NCI-H1105 (cell line): ENCODE measurements at places on chromosomes 12 and 14.
A peak's percentile ranks its signal among the peaks of the same experiment; 100 is the strongest.

DNA sequence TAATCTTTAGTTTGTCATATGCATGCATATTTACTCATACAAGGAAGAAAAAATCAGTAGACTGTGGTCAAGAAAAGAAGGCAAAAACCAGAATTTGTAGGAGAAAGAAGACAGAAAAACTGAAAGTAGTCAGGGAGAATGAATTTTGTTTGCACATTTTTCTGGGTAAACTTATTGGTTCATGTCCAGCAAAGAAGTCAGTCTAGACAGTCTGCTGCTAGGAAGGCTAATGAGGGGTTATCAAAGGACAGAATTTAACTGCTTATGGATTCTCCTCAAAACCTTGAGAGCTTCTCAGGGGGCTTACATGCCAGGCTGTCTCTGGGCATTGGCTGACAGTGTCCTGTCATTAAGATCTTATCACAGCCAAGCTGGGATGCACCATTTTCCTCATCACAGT lies 293.9 kb downstream of the RPAP3 start:
- DNase-seq: no peak

DNA sequence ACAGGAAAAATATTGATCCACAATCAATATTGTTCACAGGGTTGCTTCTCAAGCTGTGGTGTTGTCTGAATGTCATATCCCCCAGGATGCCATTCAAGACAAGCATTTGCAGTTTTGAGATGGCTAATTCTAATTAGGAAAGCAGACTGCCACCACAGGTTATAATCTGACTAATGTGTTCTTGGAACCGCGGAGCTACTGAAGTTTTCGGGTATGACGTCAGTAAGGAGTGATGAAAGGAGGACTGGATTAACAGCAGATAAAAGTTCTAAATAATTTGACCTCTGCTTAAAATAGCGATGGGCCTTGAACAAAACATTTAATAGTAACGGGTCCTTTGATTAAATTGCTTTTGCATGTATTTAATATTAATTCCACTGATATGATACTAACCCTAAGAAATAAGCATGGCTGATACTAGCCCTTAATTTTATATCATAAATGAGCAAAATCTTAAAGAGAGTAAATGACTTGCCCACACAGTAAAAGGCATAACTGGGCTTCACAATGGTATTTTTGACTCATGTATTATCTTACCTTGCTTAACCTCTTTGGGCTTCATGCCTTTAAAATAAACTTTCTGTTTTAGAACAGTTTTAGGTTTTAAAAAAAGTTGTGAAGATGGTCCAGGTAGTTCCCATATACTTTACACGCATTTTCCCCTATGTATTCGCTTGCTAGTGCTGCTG lies 50.3 kb downstream of the TSHR start:
- DNase-seq: no peak

DNA sequence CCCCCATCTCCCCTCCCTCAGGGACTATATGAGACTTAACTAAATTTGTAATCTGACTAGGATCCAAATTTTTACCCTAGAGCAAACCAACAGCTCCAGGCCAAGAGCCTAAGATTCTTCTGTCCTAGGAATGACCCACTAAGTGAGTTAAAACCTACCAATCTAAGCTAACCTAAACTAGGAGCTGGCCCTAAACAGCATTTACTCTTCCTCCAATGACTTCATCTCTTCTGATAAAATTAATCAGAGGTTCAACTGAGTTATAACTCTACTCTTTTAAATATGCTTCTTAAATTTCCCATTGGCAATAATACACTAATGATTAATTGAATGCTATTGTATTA lies 39.9 kb upstream of the TMPO start:
- no peak for DNase-seq

GRCh38 chr14:55754471-55754870 lies 174.5 kb downstream of the KTN1 start:
- DNase-seq: no peak

GRCh38 chr12:64237382-64237781 lies 15.3 kb upstream of the KICS2 start:
- no peak for DNase-seq

DNA sequence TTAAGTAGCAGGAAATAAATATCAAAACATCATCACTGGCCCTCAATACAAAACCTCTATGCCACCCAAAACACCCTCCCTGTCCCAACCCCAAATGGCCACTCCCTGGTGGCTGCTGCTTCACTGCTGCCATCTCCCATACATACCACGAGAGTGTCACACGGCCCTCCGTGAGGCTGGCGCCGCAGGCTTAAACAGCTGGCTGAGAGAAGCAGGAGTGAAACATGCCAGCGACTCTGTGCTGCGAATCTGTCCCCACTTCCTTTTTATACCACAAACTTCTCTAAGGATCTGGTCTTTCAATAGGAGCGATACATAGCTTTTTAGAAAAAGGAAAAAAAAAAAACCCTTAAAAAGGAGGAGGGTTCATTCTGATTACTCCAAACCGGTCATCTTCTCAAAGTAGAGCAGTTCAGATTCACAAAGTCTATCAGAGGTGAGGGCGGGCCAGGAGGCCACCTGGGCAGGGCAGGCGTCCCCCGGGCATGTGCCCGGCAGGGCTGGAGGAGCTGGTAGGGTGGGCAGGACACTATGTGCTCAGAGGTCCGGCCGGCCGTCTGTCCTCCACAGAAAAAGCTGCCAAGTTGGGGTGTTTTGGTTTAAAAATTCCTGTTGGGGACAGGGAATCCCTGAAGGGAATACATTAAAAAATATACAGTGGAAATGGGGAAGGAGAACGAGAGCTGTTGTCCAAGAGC lies 26.5 kb downstream of the MAX start:
- DNase-seq: no peak

GRCh38 chr12:43742106-43742505 lies 16.5 kb downstream of the PUS7L start:
- no peak for DNase-seq

DNA sequence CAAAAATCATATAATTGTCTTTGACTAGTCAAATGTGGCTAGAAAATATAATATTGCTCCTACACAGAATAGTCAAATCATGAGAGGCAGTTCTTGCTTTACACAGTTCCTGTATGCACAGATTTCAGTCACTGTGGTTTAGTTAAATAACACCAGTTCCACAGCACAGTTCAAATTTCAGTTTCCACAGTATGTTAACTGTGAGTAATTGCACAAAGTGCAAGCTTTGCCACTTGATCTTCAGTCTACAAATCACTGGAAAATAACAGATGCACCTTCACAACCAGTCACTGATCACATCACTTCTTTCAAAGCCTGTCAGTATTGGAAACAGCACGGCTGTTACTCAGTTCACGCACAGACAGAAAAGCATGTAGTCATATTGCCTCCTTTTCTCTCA lies 38.7 kb downstream of the KCNH5 start:
- DNase-seq: no peak

GRCh38 chr12:110134691-110135411 lies 10.7 kb downstream of the IFT81 start:
- DNase-seq: no peak

GRCh38 chr14:22476887-22477286 lies 112.1 kb downstream of the DAD1 start:
- no peak for DNase-seq

GRCh38 chr14:105102361-105102870 lies 37.2 kb upstream of the GPR132 start:
- DNase-seq: no peak

DNA sequence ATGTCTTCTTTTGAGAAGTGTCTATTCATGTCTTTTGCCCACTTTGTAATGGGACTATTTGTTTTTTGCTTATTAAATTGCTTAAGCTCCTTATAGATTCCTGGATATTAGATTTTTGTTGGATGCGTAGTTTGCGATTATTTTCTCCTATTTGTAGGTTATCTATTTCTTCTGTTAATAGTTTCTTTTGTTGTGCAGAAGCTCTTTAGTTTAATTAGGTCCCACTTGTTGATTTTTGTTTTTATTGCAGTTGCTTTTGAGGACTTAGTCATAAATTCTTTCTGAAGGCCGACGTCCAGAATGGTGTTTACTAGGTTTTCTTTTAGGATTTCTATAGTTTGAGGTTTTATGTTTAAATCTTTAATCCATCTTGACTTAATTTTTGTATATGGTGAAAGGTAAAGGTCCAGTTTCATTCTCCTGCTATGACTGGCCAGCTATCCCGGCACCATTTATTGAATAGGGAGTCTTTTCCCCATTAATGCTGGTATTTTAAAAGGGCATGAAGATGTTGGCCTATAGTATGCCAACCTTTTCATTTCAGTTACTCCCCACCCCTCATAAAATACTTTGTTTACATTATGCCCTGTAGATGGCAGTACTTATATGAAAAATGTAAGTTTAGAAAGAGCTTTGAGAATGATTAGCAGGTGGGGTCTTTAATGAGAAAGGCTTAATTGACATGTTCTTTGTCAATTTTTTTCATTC lies 62.9 kb upstream of the PSMA6 start:
- DNase-seq: peak; percentile 13

DNA sequence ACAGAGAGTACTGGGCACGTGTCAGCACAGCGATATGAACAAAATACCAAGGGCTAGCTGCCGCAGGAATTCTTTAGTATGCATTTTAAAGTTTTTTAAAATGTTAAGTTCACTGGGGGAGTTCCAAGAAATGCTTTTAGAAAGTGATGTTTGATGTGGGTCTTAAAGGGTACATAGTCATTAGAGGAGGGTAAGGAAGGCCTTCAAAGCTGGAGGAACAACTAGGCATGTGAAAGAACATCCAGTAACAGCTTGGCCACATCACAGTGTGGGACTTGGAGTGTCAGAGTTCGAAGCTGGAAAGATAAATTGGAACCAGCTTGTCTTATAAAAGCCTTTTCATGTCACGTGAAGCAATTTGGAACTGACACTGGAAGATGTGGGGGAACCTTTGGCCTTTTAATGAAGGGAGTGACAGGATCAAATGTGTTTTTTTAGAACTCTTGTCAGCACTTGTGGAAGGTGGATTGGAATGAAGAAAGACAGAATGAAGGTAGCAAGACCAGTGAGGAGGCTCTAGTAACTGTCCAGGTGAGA lies 57.7 kb downstream of the WDR20 start:
- no peak for DNase-seq

- no peak for DNase-seq
Measured at GRCh38 chr14:55578511-55578910, 1.5 kb upstream of the KTN1 start.

GRCh38 chr12:27243006-27243405 lies 1.1 kb upstream of the STK38L start:
- DNase-seq: no peak

- DNase-seq: no peak
Measured at GRCh38 chr14:91968280-91968679, 20.8 kb upstream of the FBLN5 start.

DNA sequence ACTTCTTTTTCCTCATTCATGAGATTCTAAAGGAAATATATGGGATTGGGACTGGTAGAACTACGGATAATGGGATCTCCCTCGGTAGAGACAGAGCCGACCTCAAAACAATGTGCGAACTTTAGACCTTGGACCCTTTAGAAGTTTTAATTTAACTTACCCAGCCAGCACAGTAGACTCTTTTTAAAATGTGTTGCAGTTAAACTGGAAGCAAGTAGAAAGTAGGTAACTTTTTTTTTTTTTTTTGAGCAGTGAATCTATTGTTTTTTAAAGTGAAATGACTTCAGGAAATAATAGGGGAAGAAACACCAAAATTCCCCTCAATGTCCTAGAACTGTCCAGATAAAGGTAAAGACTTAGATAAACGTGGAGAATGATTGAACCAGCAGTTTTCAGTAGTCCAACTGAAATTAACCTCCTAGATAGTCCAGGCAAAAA lies 1.1 kb upstream of the ATXN2 start:
- no peak for DNase-seq

- no peak for DNase-seq
Measured at GRCh38 chr14:70454731-70455130, 2.8 kb downstream of the ADAM21 start.

GRCh38 chr12:21476949-21477348 lies 24.5 kb downstream of the RECQL start:
- no peak for DNase-seq

GRCh38 chr12:27521066-27521465 lies 2.9 kb upstream of the PPFIBP1 start:
- no peak for DNase-seq

DNA sequence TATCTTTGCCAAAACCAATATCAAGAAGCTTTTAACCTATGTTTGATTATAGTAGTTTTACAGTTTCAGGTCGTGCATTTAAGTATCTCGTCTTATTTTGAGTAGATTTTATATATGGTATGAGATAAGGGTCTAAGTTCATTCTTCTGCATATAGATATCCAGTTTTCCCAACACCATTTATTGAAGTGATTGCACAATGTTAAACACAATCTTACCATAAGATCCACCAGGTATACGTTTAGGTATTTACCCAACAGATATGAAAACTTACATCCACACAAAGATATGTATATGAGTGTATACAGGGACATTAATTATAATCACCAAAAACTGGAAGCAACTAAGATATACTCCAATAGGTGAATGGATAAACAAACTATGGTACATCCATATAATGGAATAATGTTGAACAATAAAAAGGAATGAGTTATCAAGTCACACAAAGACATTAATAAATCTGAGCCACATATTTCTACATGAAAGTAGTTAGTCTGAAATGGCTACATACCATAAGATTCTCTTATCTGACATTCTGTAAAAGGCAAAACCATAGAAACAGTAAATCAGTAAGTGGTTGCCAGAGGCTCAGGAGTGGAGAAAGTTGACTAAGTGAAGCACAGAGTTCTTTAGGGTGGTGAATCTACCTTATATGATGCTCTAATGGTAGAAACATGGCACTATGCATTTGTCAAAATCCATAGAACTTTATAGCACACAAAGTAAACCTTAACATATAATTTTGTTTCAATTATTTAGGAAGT lies 222.6 kb downstream of the NUAK1 start:
- DNase-seq: no peak

GRCh38 chr14:54669721-54670561 lies 103.0 kb downstream of the SAMD4A start:
- no peak for DNase-seq

GRCh38 chr12:104585448-104586055 lies 128.8 kb downstream of the CHST11 start:
- DNase-seq: no peak

GRCh38 chr12:106288101-106288493 lies 14.4 kb upstream of the TCP11L2 start:
- DNase-seq: no peak

GRCh38 chr12:102106905-102107304 lies 13.0 kb downstream of the NUP37 start:
- no peak for DNase-seq

DNA sequence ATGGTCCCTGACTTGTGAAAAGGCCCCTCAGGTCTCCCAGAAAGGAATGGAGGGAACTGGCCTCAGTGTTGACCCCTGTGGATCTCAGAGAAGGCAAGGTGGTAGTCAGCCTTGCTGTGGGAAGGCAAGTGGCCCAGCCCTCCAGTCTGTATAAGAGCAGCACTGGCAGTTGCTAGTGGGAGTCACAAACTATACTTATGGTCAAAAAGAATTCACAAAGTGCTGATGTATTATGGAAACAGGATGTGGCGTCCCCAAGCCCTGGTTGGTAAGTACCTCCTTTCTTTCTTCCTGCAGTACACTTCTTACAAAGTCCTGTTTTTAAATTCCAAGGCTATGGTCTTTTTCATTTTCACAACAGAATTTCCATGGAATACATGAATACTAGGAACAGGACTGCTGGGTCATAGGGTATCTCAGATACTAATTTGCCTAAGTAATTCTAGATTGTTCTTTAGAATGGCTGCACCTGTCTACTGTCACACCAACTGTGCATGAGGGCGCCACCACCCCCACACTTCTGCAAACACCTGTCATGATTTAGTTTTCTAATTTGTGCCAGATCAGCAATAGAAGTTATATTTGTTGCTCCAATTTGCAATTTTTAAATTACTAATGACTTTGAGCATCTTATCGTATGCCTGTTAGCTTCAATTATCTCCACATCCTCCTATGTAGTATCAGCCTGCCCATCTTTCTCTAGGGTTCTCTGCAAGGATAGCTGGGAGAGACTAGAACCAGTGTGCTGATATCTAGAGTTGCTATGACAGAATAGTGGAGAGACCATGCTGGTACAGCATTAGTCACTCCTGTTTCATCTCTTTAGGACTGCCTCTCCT lies 40.7 kb upstream of the TMEM263 start:
- DNase-seq: no peak
